ENCODE measurements at places on chromosomes 11 and 22. TPM values are rescaled to one million over a fixed set of nuclear protein-coding genes. Genes with fewer than 3 reads are reported as not detected.

Gene TCN1
- 54.1 TPM for total RNA-seq

Gene CDC42BPG
- total RNA-seq = 8.4 TPM

Gene SYT8
- total RNA-seq = 2.6 TPM

Gene CNGA4
- 0.17 TPM for total RNA-seq

Gene MFRP
- not detected for total RNA-seq

Gene PDGFD
- total RNA-seq = 29.6 TPM

Gene RRM1
- 35.0 TPM for total RNA-seq

Gene ART1
- not detected for total RNA-seq

Gene NPAS4
- total RNA-seq = 0.60 TPM

Gene SYT12
- total RNA-seq = 0.08 TPM

Gene C22orf42
- total RNA-seq = not detected

Gene THYN1
- total RNA-seq = 45.7 TPM

Gene HPX
- total RNA-seq = 367 TPM

Gene CTSW
- not detected for total RNA-seq

Gene PHF21B
- total RNA-seq = 0.40 TPM

Gene IGLL5
- total RNA-seq = not detected

Gene FAM83F
- 10.4 TPM for total RNA-seq

Gene SOX10
- not detected for total RNA-seq

Gene OR51I2
- total RNA-seq = not detected

Gene OR51I1
- not detected for total RNA-seq

Gene ANAPC15
- 21.6 TPM for total RNA-seq

Gene NOX4
- total RNA-seq = 12.7 TPM

Gene PGA4
- total RNA-seq = 2.0 TPM

Gene OR5P2
- total RNA-seq = 0.20 TPM

Gene CARD16
- total RNA-seq = 11.9 TPM

Gene MGAT3
- 20.0 TPM for total RNA-seq

Measured in hepatocyte (in vitro differentiated cells).